ENCODE measurements at places on chromosomes 3 and 15. TPM values are rescaled to one million over a fixed set of nuclear protein-coding genes. Genes with fewer than 3 reads are reported as not detected.

- peak; percentile 85 for DNase-seq
These were observed 357.8 kb downstream of the VPS13C start for GRCh38 chr15:61702224-61703020.

DNA sequence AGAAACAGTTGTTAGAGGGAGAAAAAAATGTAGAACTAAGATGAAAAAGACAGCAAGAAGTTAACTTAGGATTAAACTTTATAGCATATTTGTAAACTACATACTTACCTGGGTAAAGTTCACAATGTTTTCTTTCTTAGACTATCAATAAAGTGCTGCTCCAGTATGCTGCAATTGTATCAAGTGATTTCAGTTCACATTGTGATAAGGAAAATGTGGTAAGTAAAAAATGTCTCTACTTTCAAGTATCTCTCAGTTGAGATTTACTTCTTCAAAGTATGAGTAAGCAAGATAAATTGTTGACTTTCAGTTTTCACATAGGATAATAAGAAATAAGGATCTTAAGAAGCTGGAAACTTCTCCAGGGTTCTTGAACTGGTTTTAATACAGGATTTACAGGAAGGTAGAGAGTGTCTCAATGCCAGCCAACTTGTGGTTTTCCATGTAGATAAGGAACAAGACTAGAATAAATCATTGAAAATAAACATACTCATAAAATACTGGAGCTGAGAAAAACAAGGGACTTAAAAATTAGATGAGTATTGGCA is 528.8 kb downstream of the UNC13C start:
- no peak for DNase-seq

GRCh38 chr3:72375237-72376076 is 472.8 kb downstream of the SHQ1 start:
- DNase-seq, result no peak

GRCh38 chr3:62624185-62624584 is 250.8 kb upstream of the FEZF2 start:
- no peak for DNase-seq

- no peak for DNase-seq
These were observed 131.4 kb downstream of the TMCO5A start for GRCh38 chr15:38065721-38066345.

DNA sequence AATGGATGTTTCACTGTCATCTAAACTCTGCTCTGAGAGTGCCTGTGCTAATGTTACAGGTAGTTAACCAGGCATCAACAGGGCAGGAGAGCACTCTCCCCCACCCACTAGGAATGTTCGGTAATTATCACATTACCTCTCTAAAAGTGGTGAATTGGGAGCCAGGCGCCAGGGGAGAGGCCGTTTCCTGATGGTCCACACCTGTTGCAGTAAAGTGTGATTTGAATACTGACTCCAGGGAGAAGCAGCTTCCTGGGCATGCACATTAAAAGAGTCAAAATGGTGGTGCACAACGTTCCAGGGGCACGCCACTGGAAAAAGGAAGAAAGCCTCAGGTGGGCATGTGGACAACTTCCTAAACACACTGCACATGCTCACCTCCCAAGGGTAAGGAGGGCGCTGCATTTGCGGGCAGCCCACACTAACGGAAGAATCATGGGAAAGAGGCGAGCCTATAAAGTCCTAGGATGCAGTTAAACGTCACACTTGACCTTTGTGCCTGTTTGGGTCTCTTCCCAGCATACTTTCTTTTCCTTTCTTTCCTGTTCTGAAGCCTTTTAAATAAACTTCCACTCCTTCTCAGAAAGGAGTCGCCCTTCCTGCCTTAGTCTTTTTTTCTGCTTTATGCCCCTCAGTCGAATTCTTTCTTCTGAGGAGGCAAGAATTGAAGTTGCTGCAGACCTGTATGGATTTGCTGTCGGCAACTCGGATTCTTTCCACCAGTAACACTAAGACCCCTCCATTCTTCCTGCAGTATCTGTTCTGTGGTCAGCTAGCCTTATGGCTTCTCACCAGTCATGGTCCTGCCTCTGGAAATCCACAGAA is 28.9 kb upstream of the GPD1L start:
- DNase-seq, result no peak

Gene WDR93
- not detected for polyA plus RNA-seq

- no peak for DNase-seq
These were observed 39.0 kb downstream of the WHAMM start for GRCh38 chr15:82848241-82848993.

Gene NOX5
- polyA plus RNA-seq, result not detected

Gene PLA2G4D
- not detected for polyA plus RNA-seq

Gene TUSC2
- polyA plus RNA-seq, result 84.9 TPM

Gene SLC27A2
- polyA plus RNA-seq, result not detected

Gene HTR3E
- not detected for polyA plus RNA-seq

- DNase-seq, result no peak
These were observed 75.5 kb upstream of the IQSEC1 start for GRCh38 chr3:13148561-13149329.

GRCh38 chr15:28934645-28935044 is 48.9 kb downstream of the APBA2 start:
- no peak for DNase-seq

DNA sequence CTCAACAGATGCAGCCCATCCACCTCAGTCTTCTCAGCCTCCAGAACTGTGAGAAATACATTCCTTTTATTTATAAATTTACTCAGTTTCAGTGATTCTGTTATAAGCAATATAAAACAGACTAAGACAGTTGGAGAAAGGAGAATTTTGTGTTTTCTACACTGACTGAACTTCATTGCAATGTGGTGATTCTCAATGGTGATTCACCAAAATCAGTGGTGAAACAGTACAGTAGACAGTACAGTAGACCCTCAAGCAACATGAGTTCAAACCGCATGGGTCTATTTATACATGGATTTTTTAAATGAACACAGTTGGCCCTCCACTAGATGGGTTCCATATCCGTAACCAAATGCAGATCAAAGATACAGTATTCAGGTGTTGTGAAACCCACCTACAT is 403.1 kb upstream of the TGFBR2 start:
- no peak for DNase-seq

Data from psoas muscle (tissue), 8 donors.